Anterior cingulate cortex (tissue), 58 donors: ENCODE measurements at places on chromosomes 6 and 20.

GRCh38 chr20:63653041-63653973 is at the start of gene STMN3:
STMN3 (minus strand) TSS chr20:63653424; CDS start chr20:63653345, 79 bp downstream.
- DNase-seq, result no peak

DNA sequence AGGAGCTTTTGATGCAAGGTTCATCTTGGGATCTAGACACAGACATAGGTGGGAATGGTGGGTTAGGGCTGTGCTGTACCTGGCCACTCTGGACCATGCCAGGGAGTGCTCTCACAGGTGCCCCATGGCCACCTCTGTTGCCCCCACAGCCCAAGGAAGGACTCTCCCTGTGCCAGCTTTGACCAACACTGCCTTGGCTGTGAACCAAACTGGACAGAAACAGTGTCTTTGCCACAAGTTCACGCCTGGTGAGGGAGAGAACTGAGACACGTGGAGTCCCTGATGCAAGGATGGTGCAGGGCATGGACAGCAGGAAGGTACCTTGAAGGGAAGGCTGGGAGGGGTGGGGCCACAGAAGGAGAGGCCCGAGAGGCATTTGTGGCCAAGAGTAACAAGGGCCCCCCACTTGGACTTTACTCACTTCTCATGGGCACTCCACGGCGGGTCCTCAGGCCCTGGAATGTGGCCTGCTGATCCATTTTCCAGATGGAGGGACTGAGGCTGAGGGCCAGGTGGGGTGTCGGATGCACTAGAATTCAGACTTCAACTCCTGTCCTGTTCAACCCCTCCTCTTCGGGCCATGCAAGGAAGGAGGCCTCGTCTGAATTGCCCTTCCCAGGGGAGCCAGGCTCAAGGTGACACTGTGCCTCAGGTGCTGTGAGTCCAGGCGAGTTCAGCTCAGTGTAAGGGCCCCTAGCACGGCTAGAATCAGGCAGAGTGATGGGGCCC is 103.3 kb downstream of the YTHDF1 start:
- no peak for DNase-seq

- no peak for DNase-seq
Measured at GRCh38 chr6:165040440-165040839, 269.0 kb downstream of the C6orf118 start.

DNA sequence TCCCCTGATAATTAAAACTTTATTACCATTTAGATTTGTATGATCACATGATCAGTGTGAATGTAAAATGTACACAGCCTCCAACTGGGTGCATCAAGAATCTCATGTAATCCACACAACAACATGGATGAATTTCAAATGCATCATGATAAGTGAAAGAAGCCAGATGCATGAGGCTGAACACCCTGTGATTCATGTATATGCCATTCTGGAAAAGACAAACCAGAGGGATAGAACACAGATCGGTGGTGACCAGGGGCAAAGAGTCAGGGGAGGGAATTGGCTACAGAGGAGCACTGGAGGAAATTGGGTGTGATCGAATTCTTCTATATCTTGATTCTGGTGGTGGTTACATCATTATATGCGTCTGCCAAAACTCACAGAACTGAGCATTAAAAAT is 170.7 kb upstream of the SLC24A3 start:
- DNase-seq, result no peak

GRCh38 chr6:30060606-30061091 is 416 bp upstream of the POLR1H start:
- no peak for DNase-seq

DNA sequence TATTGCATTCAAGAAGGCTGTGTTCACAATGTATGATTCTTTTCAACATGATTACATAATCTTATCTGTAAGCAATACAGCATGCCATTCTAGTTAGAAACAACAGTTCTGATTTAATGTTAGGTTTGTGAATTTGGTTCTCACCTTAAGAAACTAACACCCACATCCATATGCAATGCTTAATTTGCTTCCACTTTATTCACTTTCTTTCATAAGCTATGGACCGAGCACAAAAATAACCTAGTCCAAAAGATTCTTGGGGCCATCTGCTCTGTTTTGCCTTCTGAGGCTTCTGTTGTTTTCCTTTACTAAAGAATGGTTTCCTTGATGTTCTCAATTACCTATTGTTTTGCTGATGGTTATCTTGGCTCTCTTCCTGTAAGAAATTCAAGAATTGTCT is 258.2 kb downstream of the EYS start:
- DNase-seq, result no peak

- no peak for DNase-seq
Measured at GRCh38 chr6:43282636-43283513, 15.2 kb upstream of the SLC22A7 start.

GRCh38 chr20:3572151-3572550 is 91.0 kb downstream of the GFRA4 start:
- DNase-seq, result no peak

GRCh38 chr20:17394411-17394810 is 136.8 kb downstream of the BFSP1 start:
- no peak for DNase-seq

- DNase-seq, result no peak
Measured at GRCh38 chr6:160161647-160161986, 40.0 kb downstream of the SLC22A1 start.

DNA sequence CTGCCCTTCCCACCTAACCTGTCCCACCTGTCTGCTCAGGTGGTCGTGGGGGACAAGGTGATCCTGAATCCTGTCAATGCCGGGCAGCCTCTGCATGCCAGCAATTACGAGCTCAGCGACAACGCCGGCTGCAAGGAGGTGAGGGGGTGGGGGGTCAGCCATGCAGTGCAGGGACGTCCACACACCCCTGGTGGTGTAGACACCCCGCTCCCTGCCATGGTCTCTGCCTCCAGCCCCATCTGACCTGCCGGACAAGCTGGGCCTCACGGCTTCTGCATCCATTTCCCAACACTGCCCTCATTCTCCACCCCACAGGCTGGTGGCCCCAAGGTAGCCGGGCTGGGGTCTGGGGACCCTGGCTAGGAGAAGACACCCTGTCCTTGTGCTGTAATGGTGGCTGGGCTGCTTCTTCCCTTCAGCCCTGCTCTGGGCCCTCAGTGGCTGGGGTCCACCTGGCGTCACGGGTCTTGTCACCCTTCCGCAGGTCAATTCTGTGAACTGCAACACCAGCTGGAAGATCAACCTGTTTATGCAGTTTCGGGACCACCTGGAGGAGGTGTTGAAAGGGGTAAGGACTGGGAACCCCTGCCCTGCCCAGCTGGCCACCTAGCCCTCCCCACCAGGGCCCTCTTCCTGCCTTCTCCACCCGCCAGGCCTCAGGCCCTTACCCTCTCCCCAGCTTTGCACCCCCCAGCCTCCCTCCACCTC is 38.0 kb downstream of the ITPR3 start:
- DNase-seq, result no peak

DNA sequence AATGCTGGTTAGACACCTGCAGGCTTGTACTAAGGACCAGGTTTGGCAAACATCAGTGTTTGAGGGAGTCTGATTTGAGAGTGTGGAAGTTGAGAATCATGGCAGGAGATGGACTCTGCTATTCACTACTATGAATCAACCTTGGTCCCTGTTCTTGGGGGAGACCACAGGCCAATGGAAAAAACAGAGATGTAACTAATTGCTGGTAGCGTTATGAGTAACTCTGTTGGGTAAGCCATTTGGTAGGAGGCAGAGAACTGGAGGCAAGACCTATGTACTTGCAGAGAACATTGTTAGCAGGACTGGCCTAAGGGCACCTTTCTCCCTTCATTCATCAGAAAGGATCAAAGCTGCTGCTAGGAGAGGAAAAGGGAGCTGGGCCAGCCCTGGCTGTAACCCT is 8.3 kb upstream of the WFDC2 start:
- no peak for DNase-seq

DNA sequence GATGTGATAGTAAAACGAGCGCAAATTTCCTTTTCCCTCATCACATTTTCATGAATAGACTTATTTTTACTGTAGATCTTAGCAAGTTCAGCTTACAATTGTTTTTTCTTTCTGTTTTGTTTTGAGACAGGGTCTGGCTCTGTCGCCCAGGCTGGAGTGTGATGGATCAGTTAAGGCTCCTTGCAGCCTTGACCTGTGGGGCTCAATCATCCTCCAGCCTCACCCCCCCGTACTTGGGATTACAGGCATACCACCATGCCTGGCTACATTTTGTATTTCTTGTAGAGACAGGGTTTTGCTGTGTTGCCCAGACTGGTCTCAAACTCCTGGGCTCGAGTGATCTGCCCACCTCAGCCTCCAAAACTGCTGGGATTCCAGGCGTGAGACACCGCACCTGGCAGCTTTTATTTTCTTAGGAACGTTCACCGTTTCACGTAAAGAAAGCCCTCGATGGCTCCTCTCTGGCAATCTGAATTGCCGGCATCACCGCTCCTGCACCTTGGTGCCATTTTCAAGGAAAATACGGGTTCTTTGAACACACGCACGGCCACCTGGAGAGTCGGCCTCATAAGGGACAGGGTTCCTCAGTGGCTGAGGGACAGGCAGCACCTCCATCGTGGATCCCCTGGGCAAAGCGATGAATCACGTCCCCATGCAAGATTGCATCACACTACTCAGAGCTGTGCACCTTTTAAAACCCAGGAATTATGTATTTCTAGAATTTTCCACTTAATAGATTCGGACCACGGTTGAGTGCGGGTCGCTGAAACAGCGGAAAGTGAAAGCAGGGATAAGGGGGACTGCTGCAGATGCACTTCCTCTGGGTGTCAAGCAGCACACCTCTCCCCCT is 78.7 kb downstream of the IRF4 start:
- no peak for DNase-seq

GRCh38 chr6:119974430-119975159 is 625.0 kb upstream of the MAN1A1 start:
- DNase-seq, result no peak

DNA sequence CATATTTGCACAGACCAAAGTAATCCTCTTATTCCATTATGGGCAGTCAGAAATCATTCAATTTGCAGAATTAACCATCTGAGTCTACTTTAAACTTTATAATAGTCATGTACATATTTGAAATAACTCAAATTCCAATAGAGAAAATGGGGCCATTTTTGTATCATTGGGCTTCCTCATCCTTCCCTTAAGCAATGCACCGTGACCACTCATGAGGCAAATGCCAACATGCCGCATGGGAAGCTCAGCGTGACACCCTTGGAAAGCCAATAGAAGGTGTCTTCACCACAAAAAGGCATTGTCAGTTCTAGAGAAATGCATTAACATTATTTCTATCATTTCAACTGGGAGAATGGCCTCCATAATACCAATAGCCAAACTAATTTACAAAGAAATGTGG is 38.5 kb downstream of the SIM1 start:
- DNase-seq, result no peak

DNA sequence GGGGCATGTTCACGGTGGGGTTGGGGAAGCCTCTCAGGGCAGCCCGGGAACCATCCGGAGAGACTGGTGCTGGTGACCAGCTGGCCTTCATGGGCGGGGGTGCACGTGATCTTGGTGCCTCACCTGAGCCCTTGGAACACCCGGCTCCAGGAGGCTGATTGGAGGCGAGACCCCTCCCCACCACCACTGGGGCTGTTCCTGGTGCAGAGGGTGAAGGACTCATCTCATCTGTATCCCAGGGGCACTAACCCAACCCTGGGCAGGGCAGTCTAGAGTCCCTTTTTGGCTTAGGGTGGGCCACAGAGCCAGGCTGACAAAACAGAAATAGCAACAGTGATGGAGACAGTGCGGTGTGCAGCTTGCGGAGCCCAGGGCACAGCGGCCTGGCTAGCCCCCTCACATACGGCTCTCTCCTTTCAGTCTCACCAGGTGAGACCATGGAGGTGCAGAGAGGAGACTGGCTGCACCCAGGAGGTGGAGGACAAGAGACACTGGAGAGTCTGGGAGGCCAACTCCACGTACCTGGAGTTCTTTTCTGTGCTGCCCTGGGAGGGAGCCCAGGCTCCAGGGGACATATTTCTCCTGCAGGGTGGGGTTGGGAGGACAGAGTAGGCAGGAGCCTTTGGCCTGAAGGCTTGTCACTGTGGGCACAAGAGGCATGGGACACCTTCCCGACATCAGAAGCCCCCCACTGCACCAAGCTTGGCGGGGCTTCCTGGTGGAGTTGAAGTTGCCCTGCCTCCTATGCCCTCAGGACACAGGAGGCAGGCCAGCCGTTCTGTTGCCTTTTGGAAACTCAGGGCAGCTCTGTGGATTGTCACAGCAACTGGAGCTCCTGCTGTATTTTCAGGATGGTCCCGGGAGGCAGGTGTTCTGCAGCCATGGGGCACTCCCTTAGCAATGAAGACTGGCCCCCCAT is 106.0 kb downstream of the SYCP2 start:
- no peak for DNase-seq

DNA sequence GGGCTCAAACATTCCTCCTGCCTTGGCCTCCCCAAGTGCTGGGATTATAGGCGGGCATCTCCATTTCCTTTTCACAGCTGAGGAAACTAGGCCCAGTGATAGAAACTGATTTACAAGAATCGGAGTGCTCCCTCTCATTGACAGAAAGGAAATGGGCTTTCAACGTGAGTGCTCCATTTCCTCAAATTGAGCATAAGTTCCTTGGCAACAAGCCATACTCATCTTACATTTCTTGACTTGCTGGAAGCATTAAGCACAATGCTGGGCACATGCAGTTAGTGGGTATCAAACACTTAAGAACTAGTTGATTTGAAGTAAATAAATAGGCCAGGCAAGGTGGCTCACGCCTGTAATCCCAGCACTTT is 54.7 kb downstream of the FGD2 start:
- DNase-seq, result no peak

GRCh38 chr6:32980488-32981038 is 12.2 kb downstream of the BRD2 start:
- DNase-seq, result no peak

DNA sequence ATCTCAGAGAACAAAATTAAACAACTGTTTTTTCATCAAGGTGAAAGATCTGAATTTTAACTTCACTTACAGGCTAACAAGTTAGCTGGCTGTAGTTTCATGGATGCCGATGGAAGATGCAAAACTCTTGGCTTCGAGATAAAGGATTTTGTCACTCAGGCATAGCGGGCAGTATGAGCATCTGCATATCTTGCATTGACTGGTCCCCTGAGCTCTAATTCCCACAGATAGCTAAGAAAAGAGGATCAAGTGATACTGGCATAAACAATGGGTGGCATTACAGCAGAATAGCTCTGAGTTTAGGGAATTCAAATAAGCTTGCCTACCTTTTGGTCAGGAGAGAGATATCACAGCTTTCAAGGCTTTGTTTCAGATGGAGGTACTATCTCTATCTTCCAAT is 1.8 kb upstream of the CLVS2 start:
- no peak for DNase-seq

DNA sequence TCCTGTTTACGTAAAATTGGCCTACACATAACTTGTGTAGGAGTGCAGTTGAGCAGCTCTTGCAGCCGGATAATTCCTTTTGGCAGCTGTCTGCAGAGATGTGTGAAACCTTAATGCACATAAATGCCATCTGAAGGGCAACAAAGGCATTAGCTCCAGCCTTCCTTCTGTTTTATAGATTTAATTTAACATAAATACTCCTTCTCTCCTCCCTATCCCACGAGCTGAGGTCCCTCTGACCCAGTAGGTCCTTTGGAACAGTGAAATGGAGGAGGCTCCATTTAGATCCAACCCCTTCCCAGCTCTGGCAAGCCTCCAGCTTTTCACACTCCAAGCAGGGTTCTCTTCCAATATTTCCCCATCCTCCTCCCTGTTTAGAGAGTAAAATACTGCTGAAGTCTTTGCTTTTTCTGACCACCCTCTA is 6.5 kb downstream of the PLEKHG1 start:
- DNase-seq, result peak; percentile 30

- DNase-seq, result no peak
Measured at GRCh38 chr6:113102761-113103160, 754.4 kb upstream of the MARCKS start.

GRCh38 chr20:55740076-55740475 is 265.2 kb downstream of the CBLN4 start:
- DNase-seq, result no peak
